Activated CD4-positive, alpha-beta T cell treated with anti-CD3 and anti-CD28 coated beads, Interleukin-2, amount 50 U/mL, for 16 hours (primary cell): ENCODE measurements at places on chromosomes 3 and 15.
A peak's percentile ranks its signal among the peaks of the same experiment; 100 is the strongest.

GRCh38 chr3:67048715-67049074 lies 50.6 kb downstream of the KBTBD8 start:
- DNase-seq, result no peak

DNA sequence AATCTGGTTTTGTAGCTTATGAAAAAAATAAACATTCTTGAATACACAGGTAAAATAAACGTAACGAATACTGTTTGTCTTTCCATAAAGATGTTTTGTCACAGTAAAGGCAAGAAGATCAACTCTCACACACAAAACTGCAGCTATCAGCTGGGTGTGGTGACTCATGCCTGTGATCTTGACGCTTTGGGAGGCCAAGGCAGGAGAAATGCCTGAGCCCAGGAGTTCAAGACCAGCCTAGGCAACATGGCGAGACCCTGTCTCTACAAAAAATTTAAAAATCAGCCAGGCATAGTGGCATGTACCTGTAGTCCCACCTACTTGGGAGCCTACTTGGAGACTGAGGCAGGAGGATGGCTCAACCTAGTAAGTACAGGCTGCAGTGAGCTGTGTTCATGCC lies 39.6 kb downstream of the CBLB start:
- DNase-seq, result peak; percentile 45

GRCh38 chr15:100264994-100265640 lies 76.7 kb downstream of the ADAMTS17 start:
- no peak for DNase-seq

GRCh38 chr3:156599089-156599874 lies 44.4 kb upstream of the SSR3 start:
- no peak for DNase-seq

GRCh38 chr15:80168421-80168820 lies 15.6 kb downstream of the FAH start:
- no peak for DNase-seq

DNA sequence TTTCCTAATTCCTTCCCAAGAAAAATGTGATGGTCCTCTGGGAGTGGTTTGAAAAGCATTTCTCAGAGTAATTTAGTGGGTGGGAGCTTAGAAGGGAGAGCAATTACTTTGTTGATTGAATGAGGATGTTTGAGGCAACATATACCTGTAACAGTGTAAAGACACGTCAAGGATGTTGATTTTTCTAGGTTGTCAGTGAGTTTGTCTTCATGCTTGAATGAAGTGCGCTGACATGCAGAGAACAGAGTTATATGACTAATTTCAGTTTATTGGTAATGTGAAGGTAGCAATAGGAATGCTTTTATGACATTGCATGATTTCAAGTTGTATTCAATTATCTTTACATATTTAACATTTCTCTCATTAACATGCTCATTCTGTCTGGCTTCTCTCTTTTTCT lies 286.9 kb downstream of the NFKBIZ start:
- no peak for DNase-seq

DNA sequence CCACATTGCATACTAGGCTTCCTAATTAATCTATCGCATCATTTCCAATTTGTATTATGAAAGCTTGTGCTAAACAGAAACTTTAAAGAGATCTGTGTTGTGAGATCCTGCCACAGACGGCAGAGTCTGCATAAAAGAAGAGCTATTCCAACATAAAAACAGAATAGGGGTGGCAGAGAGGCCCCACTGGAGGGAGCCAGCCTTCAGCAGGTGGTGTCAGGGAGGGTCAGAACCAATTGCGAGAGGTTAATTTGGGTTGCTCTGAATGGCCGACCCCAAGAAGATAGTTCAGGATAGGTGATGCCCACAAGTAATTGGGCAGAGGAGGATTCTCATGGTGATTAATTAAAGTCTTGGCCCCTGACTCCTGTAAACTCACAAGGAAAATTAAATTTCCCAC lies 74.8 kb downstream of the DCLK3 start:
- DNase-seq, result no peak

DNA sequence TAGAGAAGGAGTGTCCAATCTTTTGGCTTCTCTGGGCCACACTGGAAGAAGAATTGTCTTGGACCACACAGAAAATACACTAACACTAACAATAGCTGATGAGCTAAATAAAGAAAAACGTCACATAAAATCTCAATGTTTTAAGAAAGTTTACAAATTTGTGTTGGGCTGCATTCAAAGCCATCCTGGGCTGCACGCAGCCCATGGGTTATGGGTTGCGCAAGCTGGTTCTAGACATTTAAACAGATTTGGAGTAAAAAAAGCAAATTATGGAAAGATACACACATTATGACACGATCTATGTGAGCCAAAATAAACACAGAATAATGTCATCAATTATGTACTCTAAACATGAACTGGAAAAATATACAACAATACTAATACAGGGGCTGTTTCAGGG lies 703.3 kb upstream of the LMCD1 start:
- DNase-seq, result no peak

DNA sequence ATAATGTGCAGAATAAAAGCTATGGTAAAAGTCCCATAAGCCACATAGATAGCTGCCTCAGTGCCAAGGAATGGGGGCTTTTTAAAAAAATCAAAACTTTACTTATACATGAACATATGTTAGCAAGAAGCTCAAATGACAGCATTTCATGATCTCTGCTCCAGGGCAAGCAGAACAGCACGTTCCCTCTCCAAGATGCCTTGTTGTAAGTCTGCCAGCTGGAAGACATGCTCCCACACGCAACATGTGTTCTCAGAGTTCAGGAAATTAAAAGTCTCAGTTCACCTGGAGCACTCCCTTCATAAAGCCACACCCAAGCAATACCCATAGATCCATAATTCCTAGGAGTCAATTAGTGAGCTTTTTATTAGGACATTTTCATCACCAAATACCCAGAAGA lies 52.2 kb downstream of the ABI3BP start:
- no peak for DNase-seq

GRCh38 chr3:50355829-50356552 lies 3.3 kb downstream of the TMEM115 start:
- DNase-seq, result no peak

GRCh38 chr3:170128977-170129431 lies 52.5 kb downstream of the PHC3 start:
- DNase-seq, result peak; percentile 43

DNA sequence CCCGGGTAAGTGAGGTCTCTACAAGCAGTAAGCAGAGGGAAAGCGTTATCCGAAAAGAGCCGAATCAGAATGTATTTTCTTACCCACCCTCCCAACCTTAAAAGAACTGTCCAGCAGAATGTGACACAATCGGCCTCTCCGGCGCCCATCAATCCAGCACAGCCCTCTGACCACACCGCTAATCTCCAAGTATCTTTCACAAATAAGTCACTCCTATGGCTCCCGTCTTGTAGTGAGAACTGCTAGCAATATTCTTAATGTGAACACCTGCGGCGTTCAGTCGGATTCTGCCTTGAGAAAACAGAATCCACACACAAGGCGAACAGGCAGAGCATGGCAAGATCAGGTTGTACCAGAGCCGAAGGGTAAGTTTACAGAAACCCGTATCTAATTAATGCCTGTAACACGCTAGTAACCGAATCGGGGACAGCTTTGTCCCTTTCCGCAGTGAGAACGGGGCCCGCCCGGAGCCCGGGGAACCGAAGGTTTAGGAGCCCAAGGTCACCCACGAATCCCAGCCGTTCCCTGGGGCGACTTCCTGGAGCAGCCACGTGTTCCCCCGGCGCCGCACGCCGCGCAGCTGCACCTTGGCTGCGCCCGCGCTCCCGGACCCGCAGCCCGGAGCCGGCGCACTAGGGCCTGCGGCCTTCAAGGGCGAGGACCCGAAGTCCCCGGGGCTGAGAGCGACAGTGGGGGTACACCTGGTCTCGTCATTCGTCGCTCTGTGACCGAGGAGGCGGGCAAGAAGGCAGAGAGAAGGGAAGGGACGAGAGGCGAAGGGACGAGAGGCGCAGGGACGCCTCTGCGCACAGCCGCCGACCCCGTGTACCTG lies 672 bp downstream of the TFRC start:
- DNase-seq, result peak; percentile 53

- DNase-seq, result no peak
Observed at GRCh38 chr15:48993380-48993779, 29.7 kb upstream of the SHC4 start.

DNA sequence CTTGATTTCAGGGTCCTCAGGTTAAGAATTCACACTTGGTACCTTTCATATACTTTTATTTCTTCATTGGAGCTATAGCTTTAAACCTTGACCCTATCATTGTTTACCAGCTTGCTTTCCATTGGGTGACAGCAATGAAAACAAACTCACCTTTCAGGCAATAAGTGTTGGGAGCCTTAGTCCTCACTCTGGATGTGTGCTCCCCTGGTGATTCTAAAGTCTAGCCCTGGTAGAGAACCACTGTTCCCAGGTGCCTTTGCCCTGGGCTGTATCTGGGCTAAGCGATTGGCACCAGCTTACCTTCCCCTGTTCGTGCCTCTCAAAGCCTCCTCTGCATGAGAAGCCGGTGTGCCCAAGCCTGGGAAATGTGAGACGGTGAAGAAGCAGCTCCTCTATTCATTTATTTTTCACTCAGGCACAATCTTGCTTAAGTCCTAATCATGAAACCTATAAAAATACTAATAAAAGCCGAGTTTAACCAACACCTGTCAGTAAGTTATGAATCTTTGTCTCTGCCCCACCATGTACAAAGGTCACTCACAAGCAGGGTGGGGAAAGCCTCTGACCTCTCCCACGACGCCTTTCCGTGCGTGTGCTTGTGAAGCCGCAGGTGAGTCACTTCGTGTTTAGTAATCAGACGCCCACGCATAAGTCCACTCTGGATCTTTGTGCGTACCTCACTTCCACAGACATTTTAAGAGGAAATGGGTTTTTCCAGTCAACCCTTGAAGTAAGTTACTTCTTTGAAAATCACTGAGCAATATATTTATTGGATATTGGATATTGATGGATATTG lies 12.8 kb upstream of the ARRDC4 start:
- DNase-seq, result no peak

DNA sequence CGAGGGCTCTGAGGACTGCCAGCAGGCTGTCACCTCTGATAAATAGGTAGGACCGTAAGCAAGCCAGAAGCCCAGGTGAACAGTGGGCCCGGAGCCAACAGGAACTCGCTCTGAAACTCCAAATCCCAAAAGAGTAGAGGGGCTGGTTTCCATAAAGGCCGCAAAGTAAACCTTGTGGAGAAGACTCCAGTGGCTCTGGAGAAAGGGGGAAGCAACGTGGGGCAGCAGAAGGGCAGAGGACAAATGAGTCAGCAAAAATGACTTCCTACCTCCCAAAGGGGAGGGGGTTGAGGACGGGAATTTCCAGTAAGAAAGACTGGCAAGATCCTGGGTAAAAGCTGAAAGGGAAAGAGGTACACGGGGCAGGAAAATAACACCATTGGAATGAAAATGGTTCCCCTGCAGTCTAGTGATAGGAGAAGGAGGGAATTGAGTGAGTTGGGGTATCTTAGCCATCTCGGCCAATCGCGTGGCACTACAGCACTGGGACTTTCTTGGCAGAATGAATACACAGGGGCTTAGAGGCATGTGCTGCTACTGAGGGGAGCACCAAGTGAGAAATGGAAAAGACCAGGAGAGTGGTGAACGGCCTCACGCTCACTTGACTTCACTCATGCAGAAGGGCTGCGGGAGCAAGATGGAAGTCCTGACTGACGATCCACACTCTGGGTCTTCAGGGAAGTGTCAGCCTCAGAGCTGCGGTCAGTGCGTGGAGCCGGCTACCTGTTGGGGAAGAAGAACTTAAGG lies 33.2 kb downstream of the BMF start:
- DNase-seq, result no peak

DNA sequence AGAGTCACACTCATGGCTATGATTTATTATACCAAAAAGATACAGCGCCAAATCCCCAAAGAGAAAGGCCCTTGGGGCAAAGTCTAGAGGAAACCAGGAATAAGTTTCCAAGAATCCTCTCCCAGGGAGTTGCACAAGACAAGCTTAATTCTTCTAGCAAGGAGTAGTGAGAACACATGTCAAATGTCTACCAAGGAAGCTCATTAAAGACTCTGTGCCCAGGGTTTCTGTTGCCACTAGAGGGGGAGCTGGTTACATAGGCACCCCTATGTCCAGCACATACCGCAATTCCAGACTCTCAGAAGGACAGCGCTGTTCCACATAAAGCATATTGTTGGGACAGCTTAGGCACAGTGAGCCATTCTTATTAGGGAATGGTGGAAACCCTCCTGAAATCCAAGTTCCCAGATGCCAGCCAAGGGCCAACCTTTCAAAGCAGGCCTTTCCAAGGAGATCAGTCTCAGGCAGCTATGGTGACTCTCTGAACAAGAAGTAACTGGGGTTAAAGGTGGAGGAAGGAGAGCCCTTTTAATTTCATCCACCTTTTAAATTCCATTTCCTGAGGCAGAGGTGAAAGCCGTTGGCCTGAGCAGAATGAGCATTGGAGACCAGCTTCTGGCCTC lies 194.2 kb downstream of the UACA start:
- DNase-seq, result no peak

DNA sequence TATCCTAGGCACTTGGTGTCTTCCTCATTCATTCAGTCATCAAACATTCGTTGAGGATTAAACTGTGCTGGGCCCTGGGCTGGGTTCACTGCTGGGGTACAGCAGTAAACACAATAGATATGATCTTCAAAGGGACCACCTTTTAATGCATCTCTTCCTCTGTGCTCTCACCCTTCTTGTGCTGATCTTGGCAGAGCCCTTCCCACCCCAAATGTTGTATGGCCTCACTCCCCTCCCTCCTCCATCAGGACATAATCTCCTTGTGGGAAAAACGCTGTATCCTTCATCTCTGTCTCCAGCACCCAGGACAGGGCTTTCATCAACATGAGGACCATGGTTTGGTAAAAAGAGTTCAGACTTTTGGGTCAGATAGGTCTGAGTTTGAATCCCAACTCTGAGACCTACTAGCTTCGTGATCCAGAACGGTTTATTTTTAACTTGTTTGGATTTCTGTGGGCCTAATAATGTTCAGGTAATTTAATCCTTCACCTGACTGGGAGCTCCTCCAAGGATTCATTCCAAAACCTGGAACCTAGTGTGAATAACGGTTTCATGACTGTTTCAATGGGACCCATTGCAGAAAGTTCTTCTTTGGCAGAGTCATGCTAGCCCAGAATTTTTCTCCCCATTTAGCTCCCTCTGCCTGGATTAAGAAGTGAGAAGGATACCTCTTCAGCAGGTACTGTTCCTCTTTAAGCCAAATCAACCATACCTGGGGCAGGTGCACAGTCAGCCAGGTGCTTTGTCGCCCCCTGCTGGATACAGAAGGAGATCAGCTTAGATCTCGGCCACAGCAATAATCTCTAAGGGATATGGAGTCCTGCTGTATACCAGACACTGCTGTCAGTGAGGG lies 5.2 kb upstream of the WNT7A start:
- DNase-seq, result peak; percentile 63

- DNase-seq, result no peak
Observed at GRCh38 chr3:152155246-152156020, 113.3 kb upstream of the MBNL1 start.

DNA sequence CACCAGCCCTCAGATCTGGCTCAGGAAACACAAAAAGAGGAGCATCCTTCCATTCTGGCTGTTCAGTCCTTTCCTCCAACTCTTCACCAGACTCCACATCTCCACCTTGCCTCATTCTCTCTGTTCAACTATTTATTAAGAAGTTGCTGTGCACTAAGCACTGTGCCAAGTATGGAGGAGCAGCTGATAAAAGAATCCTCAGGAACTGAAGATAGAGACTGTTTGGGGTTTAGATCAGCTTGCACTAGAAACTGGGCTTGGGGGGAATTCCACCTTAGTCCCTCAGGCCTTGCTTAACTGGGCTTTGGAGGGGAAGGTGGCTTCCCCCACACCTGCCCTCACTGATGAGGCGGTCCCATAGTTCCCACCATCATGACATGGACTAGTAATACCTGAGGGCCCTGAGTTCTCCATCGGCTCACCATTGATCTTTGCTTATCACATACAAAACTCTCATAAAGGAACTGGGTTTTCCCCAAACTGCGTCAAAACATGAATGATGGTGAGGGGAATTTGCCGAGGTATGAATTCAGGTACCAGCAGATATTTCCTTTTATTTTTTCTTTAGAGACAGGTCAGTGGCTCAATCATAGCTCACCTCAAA lies 1.7 kb upstream of the CCR8 start:
- peak; percentile 72 for DNase-seq
